Astrocyte of the hippocampus (primary cell): ENCODE measurements at places on chromosomes 3 and 15.

GRCh38 chr3:189308608-189309007 is 136.8 kb downstream of the TPRG1 start:
- DNase-seq = peak; percentile 57

DNA sequence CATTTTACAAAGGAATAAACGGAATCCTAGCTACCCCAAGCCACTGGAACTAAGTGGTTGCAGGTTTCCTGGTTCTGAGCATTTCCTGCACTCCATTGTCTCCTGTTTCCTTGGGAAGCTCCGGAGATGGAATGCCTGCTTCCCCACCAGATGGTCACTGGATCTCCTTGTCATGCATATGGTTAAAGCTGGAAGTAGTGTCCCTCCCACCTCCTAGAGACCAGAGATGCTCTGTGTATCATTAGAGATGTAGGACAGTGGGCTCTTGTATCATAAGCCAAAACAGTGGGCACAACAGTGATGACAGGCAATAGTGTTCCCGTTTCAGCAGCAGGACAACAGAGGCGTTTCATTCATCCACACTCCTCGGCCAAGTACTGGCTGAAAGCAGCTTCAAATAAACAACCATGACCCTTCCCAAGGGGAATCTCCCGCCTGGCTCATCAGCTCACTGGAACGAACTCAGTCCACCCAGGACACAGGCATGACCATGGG is 136.2 kb upstream of the EIF1B start:
- no peak for DNase-seq

DNA sequence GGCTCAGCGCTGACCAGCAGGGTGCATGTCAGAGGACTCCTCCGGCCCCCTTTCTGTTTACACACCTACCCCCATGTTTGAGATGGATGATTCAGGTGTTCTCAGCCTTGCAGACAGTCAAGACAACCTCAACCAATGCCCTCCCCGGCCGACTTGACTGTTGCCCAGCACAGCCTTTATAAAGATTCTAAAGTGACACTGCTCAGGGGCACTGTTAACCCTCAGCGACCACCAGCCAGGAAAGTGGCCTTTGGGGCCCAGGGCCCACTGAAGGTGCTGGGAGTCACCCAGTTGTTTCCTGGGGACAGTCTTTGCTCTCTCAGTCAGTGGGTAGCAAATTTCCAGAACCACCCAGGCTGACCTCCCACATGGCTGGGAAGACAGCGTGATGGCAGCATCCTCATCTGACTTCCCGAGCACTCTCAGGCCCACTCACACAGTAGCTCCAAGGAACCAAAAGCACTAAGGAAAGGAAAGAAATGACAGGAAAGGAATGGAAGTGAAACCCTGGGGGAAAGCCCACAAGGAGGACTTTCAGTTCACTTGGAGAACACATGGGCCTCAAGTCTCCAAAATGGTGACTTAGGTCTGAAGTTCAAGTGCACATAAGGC is 128.4 kb downstream of the ASB7 start:
- no peak for DNase-seq

DNA sequence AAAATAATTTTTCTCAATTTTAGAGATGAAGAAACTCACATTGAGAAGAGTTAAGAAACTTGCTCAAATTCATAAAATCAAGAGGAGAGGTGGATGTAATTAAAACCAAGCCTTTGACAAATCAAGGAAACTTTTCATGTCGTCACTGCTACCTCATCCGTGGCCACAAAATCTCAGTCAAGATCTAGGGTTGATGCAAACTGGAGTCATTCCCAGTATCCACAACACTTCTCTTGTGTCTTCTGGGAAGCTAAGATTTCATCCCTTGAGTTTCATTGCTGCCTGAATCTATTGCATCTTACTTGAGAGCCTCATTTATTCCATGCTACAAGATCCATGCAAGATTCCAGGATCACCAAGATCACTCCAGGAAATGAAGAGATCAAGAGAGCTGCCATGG is 5.4 kb upstream of the FBN1 start:
- no peak for DNase-seq

DNA sequence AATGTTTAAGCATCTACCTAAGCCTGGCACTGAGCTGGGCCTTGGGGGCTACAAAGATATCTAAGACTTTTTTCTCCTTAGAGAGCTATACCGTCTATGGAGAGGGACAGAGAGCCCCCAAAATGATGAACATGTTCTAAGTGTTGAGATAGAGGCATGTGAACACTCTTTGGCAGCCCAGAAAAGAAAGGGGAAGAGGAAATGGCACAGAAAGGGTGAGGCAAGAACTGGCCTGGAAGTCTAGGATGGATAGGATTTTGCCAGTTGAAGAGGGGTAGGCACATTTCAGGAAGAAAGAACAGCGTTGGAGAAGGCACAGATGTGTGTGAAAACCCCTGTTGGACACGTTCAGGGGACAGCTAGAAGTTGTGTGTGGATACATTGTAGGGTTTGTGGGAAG is 276.2 kb upstream of the LRRFIP2 start:
- DNase-seq = no peak

DNA sequence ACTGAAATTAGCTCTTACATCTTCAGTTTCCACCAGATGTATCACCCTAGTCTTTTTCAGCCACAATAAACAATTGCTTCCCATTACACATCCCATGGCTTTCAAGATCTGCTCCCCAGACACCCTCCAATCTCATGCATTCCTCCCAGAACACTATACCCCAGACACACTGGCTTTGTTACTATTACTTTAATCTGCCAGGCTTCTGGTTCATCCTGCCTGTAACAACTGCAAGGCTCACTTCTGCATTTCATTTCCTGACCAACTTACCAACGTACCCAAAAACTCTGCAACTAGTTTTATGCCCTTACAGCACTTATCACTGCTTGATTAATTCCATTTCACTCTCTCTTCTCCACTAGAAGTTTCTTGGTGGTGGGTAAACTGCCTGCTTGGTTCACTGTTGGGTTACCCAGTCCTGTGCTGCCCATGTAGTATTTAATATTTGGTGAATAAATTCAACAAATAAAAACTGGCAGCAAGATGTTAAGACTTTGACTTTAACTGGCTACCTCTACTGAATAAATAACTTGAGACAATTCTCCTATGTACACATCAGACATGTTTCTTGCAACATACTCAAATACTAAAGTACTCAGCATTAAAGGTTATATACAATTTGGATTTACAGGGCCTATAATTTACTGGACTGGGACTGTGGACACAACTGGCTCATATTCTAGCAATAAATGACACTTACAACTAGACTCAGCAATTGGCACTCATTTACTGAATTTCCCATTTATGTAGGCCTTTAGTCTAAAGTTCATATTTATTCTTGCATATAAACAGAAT is 2.7 kb downstream of the RPL22L1 start:
- no peak for DNase-seq

- peak; percentile 89 for DNase-seq
These were observed 82.2 kb upstream of the CTDSPL start for GRCh38 chr3:37779289-37780152.
